ENCODE measurements at places on chromosomes 12 and 14. TPM values are rescaled to one million over a fixed set of nuclear protein-coding genes. Genes with fewer than 3 reads are reported as not detected.

DNA sequence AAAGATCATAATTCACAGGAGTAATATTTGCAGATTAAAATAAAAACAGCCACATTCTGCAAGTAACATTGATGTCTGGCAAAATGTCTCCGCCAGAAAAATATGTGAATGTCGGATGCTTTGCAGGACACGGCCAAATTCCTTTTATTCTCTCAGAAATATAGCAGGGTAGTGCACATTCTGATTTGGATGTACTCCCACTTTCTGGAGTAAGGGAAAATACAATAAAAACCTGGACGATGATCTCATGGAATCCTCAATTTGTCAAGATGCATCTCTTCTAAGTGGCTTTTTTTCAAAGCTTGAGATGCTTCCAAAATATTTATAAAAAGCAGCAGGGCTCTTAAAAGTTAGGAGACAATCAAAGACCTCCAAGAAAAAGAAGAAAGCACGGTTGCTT, 133.3 kb downstream of the TBX5 start:
- no peak overlapping the region for H3K27ac ChIP-seq
- H3K4me1 ChIP-seq, result no peaks in the 10 kb centered on the region
- no peak overlapping the region for H3K4me3 ChIP-seq
- no peak for DNase-seq
- no peaks in the 10 kb centered on the region for H3K36me3 ChIP-seq
- H3K27me3 ChIP-seq, result no peaks in the 10 kb centered on the region

The TRHDE gene
- 0.09 TPM for total RNA-seq

DNA sequence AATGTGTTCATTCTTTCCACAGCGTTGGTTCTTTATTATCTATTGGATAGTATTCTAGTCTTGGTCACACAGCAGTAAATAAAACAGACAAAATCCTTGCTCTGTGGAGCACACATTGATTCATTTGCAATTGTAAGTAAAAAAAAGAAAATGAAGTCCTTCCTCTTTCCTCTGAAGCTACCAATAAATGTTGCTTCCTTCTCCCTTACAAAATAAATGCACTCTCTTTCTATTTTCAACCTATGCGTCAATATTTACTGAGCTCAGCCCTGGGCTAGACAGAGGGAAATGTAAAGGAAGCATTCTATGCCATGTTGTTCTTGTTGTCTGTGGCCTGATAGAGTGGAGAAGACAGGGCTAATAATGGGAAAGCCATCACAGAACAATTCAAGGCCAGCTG, 2.9 kb downstream of the ABHD12B start:
- H3K4me1 ChIP-seq, result peaks cover 6% of the 10 kb centered on the region
- no peak overlapping the region for H3K4me3 ChIP-seq
- H3K36me3 ChIP-seq, result no peaks in the 10 kb centered on the region
- peaks cover 8% of the 10 kb centered on the region for H3K27me3 ChIP-seq
- no peak for DNase-seq

- no peak overlapping the region for H3K4me3 ChIP-seq
- no peak for DNase-seq
- H3K27ac ChIP-seq, result no peak overlapping the region
- H3K27me3 ChIP-seq, result no peaks in the 10 kb centered on the region
- H3K4me1 ChIP-seq, result no peaks in the 10 kb centered on the region
- H3K36me3 ChIP-seq, result no peaks in the 10 kb centered on the region
Observed at GRCh38 chr14:74475678-74476077, 17.4 kb downstream of the NPC2 start.

DNA sequence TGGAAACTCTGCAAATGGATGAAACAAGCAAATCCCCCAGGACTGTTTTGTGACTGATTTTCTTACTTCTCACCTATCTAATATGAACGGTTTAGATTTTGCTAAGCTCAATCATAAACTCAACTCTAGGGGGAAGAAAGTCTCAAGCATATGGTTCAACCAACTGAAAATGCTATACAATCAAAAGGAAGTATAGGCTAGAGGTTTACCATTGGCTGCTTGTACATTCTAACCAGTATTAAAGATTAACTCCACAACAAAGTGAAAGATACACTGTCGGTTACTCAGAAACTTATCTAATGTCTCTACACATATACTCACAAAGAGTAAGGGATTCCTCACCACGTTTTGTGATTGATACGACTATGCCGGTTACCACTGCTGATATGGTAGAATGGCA, 281.8 kb upstream of the SOX5 start:
- no peaks in the 10 kb centered on the region for H3K36me3 ChIP-seq
- H3K4me3 ChIP-seq, result no peak overlapping the region
- no peak overlapping the region for H3K27ac ChIP-seq
- peaks cover 9% of the 10 kb centered on the region for H3K27me3 ChIP-seq

The TC2N gene
- total RNA-seq, result 9.5 TPM

GRCh38 chr12:104953323-104953722, 4.8 kb downstream of the SLC41A2 start:
- peaks cover 22% of the 10 kb centered on the region for H3K27me3 ChIP-seq
- no peak overlapping the region for H3K4me3 ChIP-seq
- H3K4me1 ChIP-seq, result peaks cover 9% of the 10 kb centered on the region
- no peaks in the 10 kb centered on the region for H3K36me3 ChIP-seq
- H3K27ac ChIP-seq, result no peak overlapping the region

GRCh38 chr14:72120315-72120714, 188.1 kb downstream of the RGS6 start:
- DNase-seq, result no peak
- no peaks in the 10 kb centered on the region for H3K4me1 ChIP-seq
- no peaks in the 10 kb centered on the region for H3K36me3 ChIP-seq
- no peaks in the 10 kb centered on the region for H3K27me3 ChIP-seq

DNA sequence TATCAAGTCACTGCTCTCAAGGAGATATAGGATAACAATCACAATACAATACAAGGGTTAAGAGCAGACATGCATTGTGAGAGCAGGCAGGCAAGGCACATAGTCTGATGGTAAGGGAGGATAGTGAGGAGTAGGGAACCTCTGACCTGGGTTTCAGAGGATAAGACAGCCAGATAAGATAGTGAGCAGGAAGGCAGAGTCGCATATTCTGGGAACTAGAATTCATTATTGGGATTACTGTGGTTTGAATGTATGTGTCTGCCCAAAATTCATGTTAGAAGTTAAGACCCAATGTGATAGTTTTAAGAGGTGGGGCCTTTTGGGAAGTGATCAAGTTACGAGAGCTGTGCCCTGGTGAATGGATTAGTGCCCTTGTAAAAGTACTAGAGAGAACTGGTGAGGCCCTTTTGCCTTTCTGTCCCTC, 14.4 kb upstream of the ATF1 start:
- H3K27me3 ChIP-seq, result no peaks in the 10 kb centered on the region
- H3K4me3 ChIP-seq, result no peak overlapping the region
- no peak overlapping the region for H3K27ac ChIP-seq
- no peak for DNase-seq
- H3K4me1 ChIP-seq, result no peaks in the 10 kb centered on the region

The IFI27 gene
- total RNA-seq, result 1.3 TPM

DNA sequence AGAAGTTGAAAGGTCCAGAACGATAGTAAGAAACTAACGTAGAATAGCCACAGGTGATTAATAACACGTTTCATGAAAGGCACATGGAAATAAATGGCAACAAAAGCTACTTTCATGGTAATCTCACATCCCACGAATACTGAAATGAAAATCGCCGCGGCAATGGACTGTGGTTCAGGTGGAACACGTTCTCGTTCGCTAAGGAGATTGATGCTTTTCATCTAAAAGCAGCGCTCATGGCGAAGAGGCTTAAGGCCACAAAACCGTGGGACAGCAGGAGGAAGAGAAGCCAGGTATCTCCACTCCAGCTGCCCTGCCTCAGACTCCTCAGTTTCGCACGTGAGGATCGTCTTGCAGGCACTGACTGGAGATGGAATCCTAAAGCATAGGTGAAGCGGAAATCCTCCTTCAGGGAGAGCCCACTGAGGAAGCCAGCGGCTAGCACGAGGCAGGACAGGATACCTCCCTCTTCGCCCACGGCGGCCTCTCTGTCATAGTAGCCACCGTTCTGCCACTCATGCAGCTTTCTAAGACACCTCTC, 696 bp upstream of the GPHN start:
- H3K4me1 ChIP-seq, result no peaks in the 10 kb centered on the region
- no peaks in the 10 kb centered on the region for H3K36me3 ChIP-seq
- H3K27me3 ChIP-seq, result no peaks in the 10 kb centered on the region
- H3K4me3 ChIP-seq, result peak overlapping the region; percentile 54

DNA sequence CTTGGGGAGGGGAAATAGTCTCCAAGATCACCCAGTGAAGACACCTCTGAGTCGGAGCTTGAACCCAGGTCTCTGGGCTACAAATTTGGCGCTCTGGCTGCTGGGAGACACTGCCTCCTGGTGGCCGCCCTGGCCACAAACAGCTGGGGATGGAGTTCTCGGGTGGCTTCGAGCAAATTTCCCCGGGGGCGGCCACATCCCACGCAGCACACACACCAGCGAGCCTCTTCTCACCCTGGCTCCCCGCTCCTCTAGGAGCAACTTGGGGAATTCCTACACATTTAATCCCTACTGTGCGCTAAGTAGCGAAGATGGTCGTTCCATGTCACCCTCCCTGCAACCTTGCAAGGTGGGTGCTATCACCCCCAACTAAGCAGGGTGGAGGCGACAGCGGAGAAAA, 66.2 kb upstream of the BEGAIN start:
- DNase-seq, result peak; percentile 48
- H3K4me3 ChIP-seq, result no peak overlapping the region
- H3K36me3 ChIP-seq, result no peaks in the 10 kb centered on the region
- H3K4me1 ChIP-seq, result peaks cover 26% of the 10 kb centered on the region
- no peak overlapping the region for H3K27ac ChIP-seq

- peak overlapping the region; percentile 30 for H3K4me3 ChIP-seq
- peak; percentile 85 for DNase-seq
- no peaks in the 10 kb centered on the region for H3K27me3 ChIP-seq
- H3K27ac ChIP-seq, result no peak overlapping the region
- peaks cover 9% of the 10 kb centered on the region for H3K36me3 ChIP-seq
Observed at GRCh38 chr12:57621497-57622292, 10.5 kb downstream of the ARHGEF25 start.

DNA sequence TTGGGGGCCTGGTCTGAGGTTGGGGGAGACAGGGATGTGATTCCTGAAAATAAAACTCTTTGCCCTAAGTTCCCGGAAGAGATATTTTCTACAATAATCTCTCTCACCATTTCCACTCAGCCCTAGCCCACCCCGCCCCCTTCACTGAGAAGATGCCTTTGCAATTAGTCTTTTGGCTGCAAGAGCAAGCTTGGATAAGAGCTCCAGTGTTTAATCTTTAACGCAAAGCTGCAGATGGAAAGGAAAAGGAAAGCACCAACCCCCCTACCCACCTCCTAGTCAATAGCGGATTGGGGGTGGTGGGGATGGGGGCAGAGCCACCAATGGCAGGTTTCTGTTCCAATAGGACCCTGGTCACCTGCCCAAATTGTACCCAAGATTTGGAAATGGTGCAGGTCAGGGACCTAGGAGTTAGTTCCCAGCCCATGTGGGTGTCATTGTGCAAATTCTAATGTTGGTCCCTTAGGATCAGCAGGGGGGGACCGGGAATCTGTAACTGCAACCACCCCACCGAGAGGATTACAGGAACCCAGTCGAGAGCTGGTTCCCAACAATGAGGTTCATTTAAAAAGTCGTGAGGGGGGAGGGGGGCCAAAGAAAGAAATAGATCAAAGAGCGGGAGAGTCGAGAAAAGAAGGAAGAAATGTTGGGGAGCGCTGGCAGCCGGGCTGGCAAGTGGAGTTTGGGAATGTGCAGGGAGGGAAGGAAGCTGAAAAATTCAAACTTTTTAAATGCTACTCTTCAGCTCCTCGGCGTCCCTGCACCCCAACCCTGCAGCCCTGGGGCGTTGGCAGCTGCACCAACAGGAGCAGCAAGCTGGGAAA, 1.6 kb downstream of the ZFP36L1 start:
- no peaks in the 10 kb centered on the region for H3K27me3 ChIP-seq
- H3K4me3 ChIP-seq, result peak overlapping the region; percentile 74
- peaks cover 35% of the 10 kb centered on the region for H3K36me3 ChIP-seq
- peaks cover 44% of the 10 kb centered on the region for H3K4me1 ChIP-seq
- H3K27ac ChIP-seq, result peak overlapping the region; percentile 100
- no peak for DNase-seq

The GRIN2B gene
- total RNA-seq, result not detected

The REP15 gene
- not detected for total RNA-seq

The TAS2R42 gene
- not detected for total RNA-seq

DNA sequence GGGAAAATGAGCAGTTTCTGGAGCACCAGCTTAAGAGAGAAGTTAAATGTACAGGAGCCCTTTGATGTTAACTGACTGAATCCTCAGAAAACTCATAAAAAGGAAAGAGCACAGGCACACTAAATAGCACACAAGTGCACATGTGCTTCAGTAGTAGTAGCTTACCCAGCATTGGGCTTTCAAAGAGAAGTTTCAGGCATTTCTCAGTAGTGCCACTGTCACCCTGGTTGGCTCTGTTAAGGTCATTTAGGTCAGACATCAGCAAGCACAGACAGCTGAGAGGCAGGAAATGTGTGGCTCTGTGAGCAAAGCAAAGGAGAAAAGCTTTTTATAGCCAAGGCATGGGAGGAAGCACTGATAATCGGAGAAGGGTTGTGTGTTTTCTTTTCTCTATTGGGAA, 96.3 kb upstream of the HIF1A start:
- DNase-seq, result no peak
- no peaks in the 10 kb centered on the region for H3K36me3 ChIP-seq
- H3K27ac ChIP-seq, result no peak overlapping the region
- no peak overlapping the region for H3K4me3 ChIP-seq
- H3K27me3 ChIP-seq, result no peaks in the 10 kb centered on the region

- no peaks in the 10 kb centered on the region for H3K36me3 ChIP-seq
- no peak overlapping the region for H3K27ac ChIP-seq
- H3K27me3 ChIP-seq, result no peaks in the 10 kb centered on the region
- DNase-seq, result peak; percentile 5
Observed at GRCh38 chr12:15788233-15789219, 662 bp downstream of the EPS8 start.

- no peak overlapping the region for H3K27ac ChIP-seq
- no peak overlapping the region for H3K4me3 ChIP-seq
- peaks cover 9% of the 10 kb centered on the region for H3K36me3 ChIP-seq
- peaks cover 22% of the 10 kb centered on the region for H3K4me1 ChIP-seq
Observed at GRCh38 chr12:123111498-123112165, 39.3 kb downstream of the PITPNM2 start.

- H3K36me3 ChIP-seq, result no peaks in the 10 kb centered on the region
- DNase-seq, result no peak
- no peak overlapping the region for H3K27ac ChIP-seq
- no peaks in the 10 kb centered on the region for H3K27me3 ChIP-seq
Observed at GRCh38 chr12:58408516-58408915, 467.1 kb downstream of the ATP23 start.

The OR4E2 gene
- total RNA-seq, result not detected

The B3GNT4 gene
- 1.6 TPM for total RNA-seq

DNA sequence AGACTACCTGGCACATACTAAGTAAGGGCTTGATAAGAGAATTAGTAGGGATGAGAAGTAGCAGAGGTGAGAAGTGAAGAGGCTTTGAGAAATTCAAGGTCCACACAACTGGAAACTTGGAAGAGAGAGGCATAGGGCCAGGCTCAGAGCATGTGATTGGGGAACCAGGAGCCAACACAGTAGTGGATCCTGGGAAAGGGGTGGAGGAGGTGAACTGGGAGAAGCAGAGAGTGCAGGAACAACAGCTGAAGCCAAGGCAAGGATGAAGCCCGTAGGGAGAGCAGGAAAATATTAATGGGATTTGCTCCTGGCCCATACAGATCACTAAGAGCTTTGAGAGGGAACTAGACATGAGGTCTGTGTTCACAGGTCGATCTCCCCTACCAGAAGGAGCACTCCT, 1.4 kb upstream of the ITGB7 start:
- H3K27me3 ChIP-seq, result no peaks in the 10 kb centered on the region
- H3K4me3 ChIP-seq, result no peak overlapping the region
- H3K4me1 ChIP-seq, result peaks cover 15% of the 10 kb centered on the region
- H3K27ac ChIP-seq, result no peak overlapping the region
- H3K36me3 ChIP-seq, result peaks cover 20% of the 10 kb centered on the region
- no peak for DNase-seq

The CSRP2 gene
- 1.6 TPM for total RNA-seq

All from K562 (cell line).